ENCODE measurements at places on chromosomes 12 and 14.

GRCh38 chr14:54711312-54711711, 144.4 kb downstream of the SAMD4A start:
- no peak for DNase-seq

DNA sequence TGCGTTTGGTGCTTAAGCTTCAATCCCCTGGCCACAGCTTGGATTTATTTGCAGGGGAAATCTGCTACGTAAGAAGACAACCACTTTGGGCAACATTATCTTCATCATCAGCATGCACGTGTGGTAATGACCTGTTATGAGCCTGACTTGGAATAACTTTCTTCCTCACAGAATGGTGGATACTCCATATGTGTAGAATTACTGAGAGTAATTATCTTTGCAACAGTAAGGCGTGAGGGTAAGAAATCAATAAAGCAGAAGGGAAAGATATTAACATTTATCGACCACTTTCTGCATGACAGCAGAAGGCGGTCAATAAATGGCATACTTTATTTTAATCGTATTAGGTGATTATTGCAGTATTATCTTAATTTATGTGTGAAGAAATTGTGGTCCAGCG, 152.7 kb downstream of the RGS6 start:
- DNase-seq = no peak

DNA sequence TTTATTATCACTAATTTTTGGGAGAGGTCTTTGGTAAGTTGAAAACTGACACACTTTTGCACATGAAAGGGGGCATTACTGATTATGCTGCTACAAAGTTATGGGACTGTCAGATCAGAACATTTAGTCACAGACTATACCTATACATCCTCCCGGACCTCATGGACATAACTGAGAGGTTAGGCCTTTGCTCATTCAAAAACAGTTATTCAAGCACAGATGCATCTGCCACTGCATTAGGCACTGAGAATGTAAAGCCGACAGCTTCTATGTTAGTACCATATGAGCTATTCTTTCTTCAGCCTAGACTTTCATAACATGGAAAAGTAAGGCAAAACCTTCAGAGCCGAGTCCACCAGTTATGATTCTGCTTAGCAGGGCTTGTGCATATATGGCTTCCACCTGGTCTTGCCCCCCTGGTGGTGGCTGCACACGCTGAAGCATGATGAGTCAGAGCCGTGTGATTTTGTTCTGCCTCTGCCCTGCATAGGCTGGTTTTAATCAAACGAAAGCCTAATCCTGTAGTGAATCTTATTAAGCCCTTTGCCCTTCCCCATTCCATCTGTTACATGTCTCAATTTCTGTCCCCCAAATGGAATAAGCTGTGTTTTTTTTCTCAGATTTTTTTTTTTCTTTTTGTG, 21.8 kb upstream of the RNU6-8 start:
- DNase-seq = no peak

DNA sequence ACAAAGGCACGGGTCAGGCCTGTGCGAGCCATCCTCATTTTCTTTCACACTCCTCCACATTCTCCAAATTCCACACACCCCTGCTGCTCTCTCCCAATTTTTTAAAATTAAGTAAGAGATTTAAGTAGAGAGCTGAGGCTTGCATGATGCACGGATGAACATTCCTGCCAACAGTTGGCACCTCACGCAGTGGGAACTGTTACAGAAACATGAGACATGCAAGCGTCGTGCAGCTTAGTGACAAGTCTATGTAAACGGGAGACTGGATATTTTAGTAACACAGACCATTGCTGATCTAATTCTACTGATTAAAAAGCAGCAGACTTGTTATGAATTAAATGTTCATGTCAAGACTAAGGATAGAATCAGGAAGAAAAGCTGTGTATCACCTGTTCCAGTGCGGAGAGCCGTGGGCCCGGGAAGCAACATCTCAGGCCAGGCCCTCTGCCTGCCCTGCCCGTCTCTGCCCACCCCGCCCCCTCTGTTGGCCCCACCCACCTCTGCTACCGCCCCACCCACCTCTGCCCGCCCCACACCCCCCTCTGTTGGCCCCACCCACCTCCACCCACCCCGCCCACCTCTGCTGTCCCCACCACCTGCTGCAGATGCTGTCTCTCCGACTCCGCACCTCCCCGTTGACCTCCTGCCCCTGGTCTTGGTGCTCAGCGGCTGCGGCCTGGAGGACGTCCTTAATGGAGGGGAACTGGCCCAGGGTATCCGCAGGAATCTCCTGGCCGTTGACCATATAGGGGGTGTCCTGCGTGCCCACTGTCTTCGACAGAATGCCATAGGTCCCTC, 21.2 kb downstream of the GOLGA3 start:
- no peak for DNase-seq

- DNase-seq = no peak
Measured at GRCh38 chr14:81802341-81802740, 268.7 kb upstream of the SEL1L start.

DNA sequence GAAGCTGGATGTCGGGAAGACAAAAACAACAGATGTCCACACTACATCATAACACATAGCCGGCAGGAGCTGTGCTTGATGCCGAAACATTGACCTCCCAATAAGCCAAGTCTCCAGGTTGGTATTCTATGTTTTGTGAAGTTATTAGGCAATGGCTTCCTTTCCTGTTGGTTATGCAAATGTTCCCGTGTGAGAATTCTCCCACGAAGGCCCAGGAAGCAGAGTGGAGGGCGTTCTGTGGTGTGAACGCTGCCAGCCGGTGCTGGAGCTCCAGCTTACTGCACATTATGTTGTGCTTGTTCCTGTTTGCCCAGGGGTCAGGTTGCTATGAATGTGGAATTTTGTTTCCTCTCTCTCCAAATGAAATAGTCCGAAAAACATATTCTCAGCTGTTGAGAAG, 156.4 kb upstream of the HMGA2 start:
- DNase-seq = no peak

DNA sequence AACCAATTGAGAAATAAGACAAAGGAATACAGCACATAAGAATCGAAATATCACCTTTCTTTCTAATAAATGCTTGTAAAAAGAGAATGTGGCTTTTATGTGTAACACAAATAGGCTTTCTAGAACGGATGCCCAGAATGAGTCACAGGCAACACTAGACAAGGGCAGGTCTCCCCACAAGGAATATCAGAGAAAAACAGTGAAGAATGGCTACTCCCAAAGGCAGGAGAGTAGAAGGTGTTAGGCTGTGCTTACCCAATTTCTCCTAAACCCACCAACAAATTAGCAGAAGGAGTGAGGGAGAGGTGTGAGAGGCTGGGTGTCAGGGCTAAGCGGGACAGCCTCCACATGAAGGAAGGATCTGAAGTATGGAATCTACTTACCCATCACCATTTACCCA, 55.2 kb downstream of the GALNT4 start:
- DNase-seq = no peak

GRCh38 chr12:131547555-131547954, 163.3 kb upstream of the SFSWAP start:
- no peak for DNase-seq

GRCh38 chr12:121932914-121933521, 14.6 kb downstream of the CFAP251 start:
- DNase-seq = no peak

DNA sequence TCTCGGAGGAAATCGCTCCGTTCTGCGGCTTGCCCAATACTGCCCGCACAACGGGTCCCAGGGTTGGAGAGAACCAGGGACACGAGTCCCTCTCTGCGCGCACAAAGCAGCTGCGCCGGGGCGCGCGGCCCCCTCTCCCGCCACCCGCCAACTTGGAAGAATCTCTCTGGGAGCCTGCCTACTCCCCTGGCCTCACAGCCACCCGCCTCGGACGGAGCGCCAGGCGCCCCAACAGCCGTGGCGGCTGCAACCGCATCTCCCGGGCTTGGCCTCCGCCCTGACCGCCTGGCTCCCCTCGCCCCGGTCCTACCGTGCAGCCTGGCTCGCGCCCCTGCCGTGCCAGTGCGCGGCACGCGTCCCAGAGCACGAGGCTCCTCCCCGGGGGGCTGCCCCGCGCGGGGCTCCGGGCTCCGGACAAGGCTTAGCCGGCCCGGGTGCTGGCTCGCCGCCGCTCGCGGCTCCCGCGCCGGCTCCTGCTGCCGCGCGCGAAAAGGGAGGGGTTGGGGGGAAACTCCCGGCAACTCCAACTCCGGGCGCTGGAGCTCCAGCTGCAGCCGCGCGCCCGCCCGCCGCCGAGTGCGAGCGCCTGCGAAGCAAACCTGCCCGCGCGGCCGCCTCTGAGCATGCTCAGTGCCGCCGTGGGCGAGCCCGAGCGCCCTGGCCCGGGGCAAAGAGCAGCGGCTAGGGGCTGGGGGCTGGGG, at the start of gene STXBP6:
TSS of gene STXBP6 (minus strand) at position 580 of the 701 bp plus-strand sequence. CDS start 75,329 bp downstream, outside the sequence.
- DNase-seq = no peak

GRCh38 chr12:15165012-15165659, 56.1 kb downstream of the RERG start:
- DNase-seq = no peak

GRCh38 chr12:106147956-106148355, 9.2 kb upstream of the NUAK1 start:
- no peak for DNase-seq

DNA sequence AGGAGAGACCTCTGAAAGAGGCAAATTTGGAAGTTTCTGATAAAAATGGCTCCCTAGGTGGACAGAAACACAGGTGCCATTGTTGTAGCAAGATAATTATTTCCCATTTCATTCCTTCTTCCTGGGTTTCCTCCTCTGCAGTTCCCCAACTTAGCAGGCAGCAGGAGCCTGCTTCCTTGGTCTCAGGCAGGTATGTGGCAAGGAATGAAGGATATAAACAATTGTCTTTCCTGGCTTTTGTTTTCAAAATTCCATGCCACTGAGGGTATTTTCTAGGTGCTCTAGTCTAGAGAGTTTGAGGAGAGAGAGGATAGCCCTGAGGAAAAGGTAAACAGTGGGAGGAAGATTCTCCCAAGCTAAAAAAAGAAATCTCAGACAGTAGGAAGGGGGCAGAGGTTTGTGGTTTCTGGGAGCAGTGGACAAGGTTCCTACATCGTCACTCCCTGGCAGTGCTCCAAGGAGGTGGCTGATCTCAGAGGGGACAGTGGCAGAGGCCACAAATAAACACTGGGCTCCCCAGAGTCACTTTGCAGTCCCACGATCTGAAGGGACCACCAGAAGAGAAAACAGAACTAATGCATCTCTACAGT, 82.6 kb upstream of the IGF1 start:
- no peak for DNase-seq

DNA sequence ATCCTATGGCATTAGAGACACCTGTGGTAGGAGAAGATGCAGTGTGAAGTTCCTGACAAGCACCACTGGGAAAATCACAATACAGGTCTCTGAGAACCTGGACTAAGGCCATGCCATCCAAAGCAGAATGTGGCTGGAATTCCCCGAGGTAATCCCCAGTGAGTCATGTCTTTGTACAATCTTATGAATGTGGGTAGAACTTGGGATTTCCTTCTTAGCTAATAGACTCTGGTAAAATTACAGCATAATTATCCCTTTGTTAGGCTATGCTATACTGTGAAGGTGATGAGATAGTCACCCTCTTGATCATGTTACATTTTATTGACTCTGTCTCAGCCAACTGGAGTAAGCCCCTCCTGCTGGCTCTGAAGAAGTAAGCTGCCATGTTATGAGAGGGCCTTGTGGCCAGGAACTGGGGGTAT, 224.3 kb upstream of the DCN start:
- no peak for DNase-seq

DNA sequence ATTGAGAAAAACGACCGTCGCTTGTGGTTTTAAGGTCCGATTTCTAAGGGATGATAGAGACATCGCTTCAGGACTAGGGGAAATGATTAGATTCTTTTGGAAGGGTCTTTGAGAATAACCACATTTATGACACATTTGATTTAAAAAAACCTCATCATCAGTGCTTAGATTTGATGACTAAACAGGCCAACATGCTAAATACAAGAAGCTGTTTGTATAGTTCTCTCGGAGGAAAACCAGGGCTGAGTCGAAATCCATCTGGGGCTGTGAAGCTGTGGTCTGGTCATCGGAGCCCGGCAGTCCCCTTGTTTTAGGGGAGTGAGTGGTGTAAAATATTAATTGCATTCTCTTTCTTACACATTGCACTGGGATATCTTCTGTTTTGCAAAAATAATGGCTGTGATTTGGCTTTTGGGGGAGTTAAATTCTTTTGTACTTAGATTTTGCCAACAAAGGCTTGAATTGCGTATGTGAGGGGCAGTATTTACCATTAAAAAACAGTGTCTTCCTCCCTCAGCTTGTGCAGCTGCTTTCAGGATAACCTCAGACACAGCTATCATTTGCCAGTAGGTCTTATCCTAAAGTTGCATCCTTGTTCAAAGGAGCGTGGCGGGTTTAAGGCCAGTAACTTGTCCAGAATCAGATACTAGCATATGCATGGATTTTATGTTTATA, 550 bp downstream of the GNG2 start:
- DNase-seq = no peak

GRCh38 chr14:70845601-70846000, 36.3 kb upstream of the MAP3K9 start:
- DNase-seq = no peak

DNA sequence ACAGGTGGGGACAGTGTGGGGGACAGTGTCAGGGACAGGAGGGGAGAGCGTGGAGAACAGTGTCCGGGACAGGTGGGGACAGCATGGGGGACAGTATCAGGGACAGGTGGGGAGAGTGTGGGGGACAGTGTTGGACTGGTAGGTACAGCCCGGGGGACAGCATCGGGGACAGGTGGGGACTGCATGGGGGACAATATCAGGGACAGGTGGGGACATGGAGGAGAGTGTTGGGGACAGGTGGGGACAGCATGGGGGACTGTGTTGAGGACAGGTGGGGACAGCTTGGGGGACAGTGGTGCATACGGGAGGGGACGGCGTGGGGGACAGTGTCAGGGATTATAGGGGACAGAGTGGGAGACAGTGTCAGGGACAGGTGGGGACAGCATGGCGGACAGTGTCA, 212.3 kb downstream of the TMEM121 start:
- no peak for DNase-seq

- no peak for DNase-seq
Measured at GRCh38 chr14:71607056-71607455, 325.2 kb upstream of the RGS6 start.

DNA sequence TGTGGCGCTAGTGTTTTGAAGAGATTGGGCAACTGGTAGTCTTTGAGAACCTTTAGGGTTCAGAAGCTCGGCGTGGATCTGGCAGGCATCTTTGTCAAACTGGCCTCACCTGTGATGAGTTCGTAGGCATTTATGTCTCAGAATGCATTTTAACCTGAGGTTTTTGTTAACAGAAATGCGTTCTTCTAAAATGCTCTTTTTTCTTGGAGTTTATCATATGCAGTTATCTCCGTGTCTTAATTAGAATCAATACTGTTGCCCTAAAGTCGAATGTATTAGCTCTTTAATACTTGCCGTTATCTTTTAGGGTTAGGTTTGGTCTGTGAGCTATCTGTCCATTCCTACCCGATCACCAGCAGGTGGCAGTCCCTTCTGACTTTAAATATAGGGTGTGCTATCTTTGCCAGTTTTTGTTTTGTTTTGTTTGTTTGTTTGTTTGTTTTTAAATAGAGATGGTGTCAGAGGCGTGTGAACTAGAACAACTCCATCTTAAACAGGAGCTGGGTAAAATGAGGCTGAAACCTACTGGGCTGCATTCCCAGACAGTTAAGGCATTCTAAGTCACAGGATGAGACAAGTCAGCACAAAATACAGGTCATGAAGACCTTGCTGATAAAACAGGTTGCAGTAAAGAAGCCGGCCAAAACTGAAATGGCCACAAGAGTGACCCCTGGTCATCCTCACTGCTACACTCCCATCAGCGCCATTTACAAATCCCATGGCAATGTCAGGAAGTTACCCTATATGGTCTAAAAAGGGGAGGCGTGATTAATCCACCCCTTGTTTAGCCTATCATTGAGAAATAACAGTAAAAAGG, 1.4 kb downstream of the ATF1 start:
- no peak for DNase-seq

- no peak for DNase-seq
Measured at GRCh38 chr14:25488961-25489360, 439.0 kb upstream of the STXBP6 start.

GRCh38 chr14:101288436-101289229, 272.7 kb upstream of the DIO3 start:
- no peak for DNase-seq
